ENCODE measurements at places on chromosomes 13 and 19. TPM values are rescaled to one million over a fixed set of nuclear protein-coding genes. Genes with fewer than 3 reads are reported as not detected.

Gene GFY
- not detected for total RNA-seq

DNA sequence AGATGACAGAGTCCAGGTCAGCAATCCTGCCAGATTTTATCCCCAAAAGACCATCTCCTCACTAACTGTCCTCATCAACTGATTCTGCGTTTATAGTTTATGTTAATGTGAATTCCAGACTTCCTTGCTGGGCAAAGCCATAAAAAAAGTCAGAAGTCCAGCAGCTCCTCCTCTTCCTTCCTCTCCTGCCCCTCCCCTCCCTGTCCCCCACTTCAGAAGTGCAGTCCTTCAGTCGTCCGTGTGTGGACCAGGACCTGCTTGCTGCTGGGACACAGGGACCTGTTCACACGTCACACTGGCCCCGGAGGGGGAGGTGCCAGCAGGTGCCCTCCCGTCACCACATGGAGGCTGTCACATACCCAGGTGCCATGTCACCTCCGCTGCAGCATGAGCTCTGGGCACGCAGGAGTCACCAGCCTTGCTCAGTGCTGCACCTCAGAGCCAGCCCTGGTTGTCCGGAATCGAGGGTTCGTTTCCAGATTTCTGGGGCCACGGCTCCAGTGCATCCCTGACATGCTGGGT lies 4.0 kb upstream of the MCF2L start:
- DNase-seq, result no peak

DNA sequence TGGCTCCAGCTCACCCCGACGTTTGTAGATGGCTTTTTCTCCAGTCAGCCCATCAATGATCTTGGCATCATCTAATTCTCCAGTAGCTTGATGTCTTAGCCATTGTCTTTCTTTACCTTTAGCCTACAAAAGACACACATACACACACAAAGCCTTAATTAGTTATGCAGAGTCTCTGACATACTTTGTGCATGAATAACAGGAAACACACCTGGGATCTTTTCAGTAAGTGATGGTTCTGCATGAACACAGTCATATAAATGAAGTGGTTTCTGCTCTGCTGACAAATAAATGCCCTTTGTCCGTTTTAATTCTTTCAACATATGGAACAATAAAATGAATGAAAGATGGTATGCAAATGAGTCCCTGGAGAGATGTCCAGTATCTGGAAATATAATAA lies 133.3 kb downstream of the RGCC start:
- no peak for DNase-seq

GRCh38 chr13:91311491-91311890 lies 36.0 kb upstream of the MIR17HG start:
- DNase-seq, result no peak

DNA sequence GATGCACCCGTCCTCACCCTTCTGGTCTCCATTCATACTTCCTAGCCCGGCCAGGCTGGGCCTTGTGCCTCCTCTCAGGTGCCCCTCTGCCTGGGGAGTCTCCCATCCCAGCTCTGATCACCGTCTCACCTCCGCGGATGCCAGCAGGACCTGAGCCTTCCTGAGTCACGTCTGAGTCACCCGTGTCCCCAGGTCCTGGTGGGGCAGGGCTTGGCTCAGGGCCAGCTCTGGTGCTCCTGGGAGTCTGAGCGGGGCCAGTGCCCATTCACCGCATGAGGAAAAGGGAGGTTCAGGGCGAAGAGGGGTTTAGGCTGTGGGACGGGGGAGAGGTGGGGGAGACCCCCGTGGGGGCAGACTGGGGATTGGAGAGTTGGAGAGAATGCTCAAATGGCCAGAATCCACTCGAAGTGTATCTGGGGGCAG lies 593 bp downstream of the ATP8B3 start:
- DNase-seq, result no peak

Gene ZNF616
- total RNA-seq, result 27.1 TPM

DNA sequence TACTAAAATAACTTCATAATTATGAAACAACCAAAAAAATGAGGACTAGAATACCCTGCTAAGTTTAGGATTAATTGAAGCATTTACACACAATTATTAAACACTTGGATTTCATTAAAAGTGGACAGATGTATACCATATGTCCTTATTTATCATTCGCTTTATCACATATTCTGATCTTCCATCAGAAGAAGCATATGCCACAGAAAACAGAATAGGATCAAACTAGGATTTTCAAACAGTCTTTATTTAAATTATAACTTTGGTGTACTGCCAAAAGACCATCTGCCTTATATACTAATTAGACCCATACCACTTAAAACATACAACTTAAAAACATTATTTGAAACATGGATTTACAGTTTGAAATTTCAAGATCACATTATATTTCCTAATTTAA lies 727.1 kb upstream of the KLHL1 start:
- DNase-seq, result no peak

DNA sequence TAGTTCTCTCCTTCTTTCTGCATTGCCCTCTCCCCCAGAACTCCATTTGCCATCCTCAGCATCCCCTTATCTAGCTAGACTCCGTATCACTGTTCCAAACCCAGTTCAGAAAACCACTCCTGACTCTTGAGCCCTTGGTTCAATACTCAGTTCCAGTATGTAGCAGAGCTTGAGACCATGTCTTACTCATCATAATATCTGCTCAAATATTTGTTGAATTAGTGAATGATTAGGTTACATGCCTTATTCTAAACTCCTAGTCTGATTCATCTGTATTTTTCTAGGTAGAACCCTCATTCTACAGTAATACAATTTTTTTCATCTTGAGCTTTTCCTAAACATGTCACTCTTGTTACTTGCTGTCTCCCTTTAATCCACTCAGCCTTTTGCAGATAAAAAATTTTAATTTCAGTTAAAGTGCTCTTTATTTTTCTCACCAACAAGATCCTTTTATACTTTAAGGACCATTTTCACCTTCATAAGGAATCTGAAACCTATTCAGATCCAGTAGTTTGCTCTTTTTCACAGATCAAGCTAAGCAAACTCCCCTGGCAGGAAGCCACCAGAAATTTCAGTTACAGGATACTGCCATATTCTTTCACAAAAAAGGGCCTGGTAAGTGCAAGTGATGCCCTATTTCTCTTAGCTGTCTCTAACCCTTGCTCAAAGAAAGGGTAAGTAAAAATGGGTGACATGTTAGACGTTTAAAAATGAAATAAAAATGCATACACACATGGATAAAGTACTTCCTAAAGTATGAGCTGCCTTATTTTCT lies 23.1 kb upstream of the INTS6 start:
- no peak for DNase-seq

DNA sequence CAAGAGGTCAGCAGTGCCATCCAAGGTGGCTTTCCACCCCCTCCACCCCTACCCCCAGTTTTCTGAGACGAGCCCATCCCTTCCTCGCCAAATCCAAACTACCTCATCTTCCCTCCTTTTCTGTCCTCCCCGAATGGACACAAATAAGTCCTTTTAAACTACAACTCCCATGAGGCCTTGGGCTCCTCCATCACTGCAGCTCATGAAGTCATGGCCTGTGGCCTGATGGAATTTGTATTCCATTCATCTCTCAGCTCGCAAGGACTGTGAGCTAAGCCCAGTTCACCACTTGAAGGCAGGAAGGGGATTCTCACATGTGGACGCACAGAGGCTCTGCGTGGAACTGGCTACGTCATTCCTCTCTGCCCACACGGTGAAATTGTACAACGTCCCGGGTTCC lies 12.5 kb downstream of the PTPRH start:
- no peak for DNase-seq

- DNase-seq, result peak; percentile 69
Measured at GRCh38 chr19:51887522-51888498, at the start of gene ZNF577. TSS of gene ZNF577 (minus strand) at chr19:51887951. CDS start at chr19:51880382, 7,569 bp downstream.

GRCh38 chr13:106710266-106710665 lies 142.3 kb upstream of the ARGLU1 start:
- no peak for DNase-seq

Data from cerebellum (tissue), 4 donors.